ENCODE measurements at places on chromosomes 6 and 20.

DNA sequence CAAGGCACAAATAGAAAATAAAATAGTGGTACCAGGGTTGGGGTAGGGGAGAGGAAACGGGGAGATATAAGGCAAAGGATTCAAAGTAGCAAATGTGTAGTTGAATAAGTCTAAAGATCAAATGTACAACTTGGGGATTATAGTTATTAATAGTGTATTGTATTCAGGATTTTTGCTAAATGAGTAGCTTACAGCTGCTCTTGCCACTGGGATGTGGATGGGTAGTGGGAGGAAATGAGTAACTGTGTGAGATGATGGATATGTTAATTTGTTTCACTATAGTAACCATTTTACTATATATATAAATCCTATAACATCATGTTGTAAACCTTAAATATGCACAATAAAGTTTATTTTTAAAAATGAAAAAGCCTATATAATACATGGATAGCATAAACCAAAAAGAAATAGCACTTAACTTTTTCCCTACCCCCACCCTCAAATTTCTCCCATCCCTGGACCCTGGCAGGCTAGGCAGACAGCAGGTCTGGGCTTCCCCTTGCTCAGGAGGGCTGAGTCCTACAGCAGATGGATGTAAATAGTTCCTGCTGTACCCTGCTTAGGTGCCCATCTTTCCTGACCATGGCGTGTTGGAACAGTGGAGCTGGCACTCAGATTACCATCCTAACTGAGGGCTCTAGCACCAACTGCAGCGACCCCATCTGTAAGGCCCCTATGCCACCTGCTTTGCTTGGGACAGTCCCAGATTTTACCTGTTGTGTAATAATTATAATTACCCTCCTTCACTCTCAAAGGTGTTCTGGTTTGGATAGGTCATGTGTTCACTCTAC lies 28.6 kb upstream of the PBOV1 start:
- no peak for DNase-seq

GRCh38 chr6:158793432-158793831 lies 25.7 kb downstream of the EZR start:
- peak; percentile 55 for DNase-seq

GRCh38 chr6:143107911-143108761 lies 47.4 kb downstream of the AIG1 start:
- DNase-seq: no peak

- peak; percentile 79 for DNase-seq
These were observed 4.5 kb upstream of the TAF8 start for GRCh38 chr6:42045538-42046460.

DNA sequence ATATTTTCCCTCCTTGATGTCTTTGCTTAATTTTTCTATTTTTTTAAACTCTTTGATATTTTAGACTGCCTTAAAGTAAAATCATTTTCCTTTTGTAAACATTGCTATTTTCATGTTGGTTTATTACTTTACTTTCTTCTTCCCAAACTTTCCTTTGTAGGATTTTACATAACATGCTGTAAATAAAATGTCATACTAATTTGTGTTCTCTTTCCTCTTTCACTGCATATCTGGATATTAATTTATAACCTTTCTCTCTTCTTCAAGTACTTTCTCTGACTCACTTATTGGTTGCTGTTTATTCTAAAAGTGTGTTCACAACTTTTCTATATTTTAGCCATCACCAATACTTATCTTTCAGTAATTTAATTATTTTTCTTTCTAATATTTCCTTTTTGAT lies 9.3 kb upstream of the POM121L2 start:
- DNase-seq: no peak

DNA sequence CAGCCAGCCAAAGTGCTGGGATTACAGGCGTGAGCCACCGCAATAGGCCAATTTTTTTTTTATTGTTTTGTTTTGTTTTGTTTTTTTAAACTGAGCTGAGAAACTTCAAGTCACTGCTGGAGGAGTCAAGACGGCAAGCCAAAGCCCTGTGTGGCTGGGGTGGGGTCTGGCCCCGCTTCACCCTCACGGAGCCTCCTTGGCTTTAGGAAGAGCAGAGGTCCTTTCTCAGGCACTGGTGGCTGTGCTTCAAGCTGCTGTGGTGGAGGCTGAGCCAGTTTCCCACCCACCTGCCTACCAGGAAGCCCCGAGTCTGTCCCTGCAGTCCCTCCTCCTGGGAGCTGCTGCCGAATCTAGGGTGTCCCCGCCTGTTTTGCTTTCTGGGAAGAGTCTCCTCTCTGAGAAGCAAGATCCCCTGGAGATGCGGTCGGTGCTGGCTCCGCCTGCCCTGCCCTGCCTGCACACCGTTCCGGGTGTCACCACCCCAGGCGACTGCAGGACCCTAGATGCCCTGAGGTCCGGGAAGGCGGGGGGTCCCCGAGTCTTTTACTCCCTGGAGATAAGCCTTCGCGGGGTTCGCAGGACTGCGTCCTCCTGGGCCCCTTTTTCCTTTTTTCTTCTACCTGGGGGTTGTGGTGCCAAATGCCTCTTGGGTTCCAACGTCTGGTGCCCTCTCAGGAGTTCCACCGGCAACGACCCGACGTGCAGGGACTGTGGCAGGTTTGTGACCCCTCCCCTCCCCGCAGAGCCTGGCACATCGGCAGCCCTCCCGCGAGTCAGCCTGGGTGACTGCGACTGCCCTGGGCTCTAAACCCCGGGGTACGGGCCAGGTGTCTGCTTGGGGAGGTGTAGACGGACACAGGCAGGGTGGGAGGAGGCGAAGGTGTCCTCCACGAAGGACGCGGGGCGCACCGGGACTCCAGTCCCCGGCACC lies 100.7 kb downstream of the TAF4 start:
- no peak for DNase-seq

DNA sequence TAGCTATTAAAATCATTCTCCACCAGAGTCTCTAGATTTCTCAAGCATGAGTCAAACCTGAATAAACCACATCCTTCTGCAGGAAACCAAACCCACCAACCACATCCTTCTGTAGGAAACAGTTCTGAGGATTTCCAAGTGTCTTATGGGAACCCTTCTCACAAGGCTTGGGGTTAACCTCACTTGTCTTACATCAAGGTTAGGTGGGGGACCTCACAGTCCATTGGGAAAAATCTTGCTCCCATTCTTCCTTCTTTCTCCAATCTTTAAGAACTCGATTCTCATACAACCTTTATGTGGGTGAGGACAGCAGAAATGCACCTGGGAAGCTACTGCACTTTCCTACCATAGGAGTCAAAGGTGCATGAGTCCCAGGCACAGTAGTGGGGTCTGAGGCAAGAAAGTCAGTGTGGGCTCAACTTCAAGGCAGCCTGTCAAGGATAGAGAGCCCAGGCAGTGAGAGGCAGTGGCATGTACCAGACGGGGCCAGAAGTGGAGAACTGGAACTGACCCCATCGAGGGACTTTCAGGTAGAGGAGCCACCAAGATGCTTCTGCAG lies 114.5 kb downstream of the SLC22A3 start:
- peak; percentile 71 for DNase-seq

DNA sequence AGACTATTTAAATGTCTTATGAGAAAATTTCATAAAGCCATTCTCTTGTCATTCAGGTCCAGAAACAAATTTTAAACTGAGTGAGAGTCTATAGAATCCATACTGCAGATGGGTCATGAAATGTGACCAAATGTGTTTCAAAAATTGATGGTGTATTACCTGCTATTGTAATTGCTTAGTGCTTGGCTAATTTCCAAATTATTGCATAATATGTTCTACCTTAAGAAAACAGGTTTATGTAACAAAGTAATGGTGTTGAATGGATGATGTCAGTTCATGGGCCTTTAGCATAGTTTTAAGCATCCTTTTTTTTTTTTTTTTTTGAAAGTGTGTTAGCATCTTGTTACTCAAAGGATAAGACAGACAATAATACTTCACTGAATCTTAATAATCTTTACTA lies 5.0 kb downstream of the MARCKS start:
- DNase-seq: no peak

DNA sequence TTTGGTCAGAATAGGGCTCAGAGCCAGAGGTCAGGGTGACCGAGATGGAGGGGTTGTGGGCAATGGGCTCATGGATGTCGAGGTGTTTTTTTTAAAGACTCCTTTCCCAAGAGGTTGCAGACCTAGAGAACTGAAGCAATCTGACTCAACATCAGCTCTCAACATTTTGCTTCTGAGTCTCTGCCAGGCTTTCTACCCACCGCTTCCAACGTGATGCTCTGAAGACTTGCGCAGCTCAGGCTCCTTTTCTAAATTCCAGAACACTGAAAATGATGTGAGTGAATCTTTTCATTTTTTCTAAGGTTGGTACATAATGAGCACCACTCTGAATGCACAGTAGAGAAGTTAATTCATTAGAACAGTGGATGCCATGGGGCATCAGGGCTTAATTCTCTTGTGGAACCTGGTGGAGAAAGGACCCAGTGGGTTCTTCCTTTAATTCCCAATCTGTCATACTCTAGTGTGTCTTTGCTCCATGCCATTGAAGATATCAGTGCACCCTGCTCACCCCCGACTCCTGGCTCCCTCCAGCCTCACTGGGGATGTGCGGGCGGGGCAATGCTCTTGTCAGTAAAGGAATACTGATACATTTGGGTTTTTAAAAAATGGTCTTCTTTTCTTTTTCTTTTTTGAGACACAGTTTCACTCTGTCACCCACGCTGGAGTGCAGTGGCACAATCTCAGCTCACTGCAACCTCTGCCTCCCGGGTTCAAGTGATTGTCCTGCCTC lies 17.0 kb upstream of the KIF13A start:
- DNase-seq: no peak

- DNase-seq: no peak
These were observed 10.4 kb upstream of the SNPH start for GRCh38 chr20:1255675-1256074.

DNA sequence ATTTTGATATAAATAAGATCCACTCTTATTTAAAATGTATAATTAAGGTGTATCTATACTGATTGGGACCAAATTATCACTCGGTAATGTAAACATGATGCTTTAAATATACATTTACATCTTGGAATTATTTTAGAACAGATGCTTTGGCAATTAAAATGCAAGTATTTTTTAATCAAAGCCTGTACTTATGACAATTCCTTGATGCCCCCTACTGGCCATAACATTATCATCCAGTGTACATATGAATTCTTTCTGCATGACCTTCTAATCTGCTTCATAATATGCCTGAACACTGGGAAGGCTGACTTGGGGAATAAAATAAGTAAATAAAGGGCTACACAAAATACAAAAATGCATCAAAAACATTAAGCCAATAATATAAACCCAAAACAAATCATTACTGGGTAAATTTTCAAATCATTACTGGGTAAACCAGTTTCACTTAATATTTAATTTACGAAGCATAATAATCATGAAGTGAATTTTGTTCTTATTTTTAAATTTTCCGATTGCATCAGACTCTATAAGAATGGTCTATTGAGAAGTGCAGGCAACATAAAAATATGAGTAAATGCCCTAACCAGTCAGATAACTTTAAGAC lies 65.1 kb downstream of the CGA start:
- DNase-seq: peak; percentile 14

GRCh38 chr6:90226257-90226656 lies 70.4 kb downstream of the BACH2 start:
- DNase-seq: no peak
